ENCODE measurements at places on chromosomes 3 and 15.

DNA sequence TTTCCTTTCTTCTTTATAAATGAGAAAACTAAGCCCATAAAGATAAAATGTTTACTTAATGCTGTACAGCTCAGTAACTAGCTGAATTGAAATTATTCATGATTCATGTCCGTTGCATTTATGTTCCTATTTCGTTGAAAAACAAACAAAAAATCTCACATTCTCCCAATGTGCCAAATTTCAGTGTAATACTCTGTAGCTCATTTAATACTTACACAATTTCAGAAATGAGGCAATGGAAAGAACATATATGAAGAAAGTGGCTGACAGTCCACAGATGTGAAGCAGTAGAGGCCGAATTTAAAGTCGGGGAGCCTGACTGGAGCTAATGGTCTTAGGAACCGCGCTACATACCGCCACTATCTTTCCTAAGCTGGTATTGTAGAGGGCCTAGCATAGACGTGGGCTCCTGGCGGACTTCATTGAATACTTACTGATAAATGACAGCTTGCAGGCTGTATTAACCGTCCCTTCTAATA, 651 bp downstream of the PLSCR2 start:
- no peak for DNase-seq

GRCh38 chr15:57769266-57769665, 62.8 kb downstream of the POLR2M start:
- no peak for DNase-seq

DNA sequence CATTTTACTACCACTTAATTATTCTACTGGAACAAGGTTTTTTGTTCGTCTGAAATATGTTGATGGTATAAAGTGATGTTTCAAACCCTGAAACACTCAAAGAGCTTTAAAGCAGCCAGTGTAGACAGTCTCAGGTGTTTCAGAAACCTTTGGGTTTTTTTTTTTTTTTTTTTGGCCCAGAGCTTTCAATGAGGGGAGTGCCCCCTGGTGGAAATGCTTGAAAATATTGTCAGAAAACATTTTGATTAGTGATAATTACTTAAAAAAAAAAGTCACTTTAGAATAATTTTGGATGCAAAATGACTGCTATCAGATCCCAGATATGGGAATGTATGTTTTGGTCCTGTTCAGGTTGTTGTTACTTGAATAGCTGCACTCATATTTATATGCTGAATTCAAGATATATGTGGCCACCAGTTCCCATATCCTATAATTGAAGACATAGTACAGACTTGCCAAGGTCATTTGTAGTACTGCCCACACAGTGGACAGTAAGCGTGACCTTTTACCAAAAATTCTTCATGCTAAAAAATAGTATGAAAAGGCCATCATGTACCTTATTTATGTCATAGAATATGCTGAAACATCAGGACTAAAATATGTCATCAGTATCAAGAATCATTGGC, 35.9 kb downstream of the SATB1 start:
- DNase-seq, result no peak

DNA sequence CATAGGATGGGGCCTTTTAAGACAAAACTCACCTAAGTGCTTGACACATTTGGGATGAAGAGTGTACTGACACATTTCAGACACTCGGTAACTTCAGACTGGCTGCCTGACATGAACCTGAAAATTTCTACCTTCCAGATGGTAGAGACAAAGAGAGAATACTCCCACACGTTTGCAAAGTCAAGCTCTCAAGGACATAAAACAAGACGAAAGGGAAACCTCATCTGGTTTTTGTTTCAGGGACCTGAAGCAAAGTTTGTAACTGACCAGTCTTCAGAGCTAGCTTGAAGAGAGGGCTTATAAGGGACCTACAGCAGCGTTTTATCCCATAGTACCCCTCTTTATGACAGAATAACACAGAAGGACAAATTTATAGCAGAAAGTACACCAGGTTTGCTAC, 41.9 kb downstream of the ZNF621 start:
- DNase-seq, result no peak

All from stimulated activated naive CD4-positive, alpha-beta T cell treated with Interleukin-2 at 50 U/mL for 16 hours (primary cell).